ENCODE measurements at places on chromosomes 4 and X. TPM values are rescaled to one million over a fixed set of nuclear protein-coding genes. Genes with fewer than 3 reads are reported as not detected.

SPANXN3 gene
- total RNA-seq, result not detected

AFF2 gene
- 0.05 TPM for total RNA-seq

- DNase-seq, result peak; percentile 25
Measured at GRCh38 chr4:144399927-144400326, 246.0 kb upstream of the HHIP start.

DNA sequence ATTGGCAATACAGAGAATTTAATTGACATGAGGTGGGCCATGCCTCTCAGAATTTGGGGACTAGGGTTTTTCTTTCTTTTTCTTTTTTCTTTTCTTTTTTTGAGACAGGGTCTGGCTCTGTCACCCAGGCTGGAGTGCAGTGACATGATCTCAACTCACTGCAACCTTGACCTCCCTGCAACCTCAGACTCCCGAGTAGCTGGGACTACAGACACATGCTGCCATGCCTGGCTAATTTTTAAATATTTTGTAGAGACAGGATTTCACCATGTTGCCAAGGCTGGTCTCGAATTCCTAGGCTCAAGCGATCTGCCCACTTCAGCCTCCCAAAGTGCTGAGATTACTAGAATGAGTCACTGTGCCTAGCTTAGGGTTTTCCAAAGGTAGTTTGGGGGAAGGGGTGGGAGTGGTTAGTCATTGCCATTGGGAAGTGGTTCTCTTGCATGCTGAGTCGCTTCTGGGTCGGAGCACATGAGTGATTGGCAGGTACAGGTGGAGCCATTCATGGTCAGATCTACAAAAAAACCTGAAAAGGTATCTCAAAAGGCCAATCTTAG lies 54.5 kb downstream of the MID2 start:
- DNase-seq, result no peak

DNA sequence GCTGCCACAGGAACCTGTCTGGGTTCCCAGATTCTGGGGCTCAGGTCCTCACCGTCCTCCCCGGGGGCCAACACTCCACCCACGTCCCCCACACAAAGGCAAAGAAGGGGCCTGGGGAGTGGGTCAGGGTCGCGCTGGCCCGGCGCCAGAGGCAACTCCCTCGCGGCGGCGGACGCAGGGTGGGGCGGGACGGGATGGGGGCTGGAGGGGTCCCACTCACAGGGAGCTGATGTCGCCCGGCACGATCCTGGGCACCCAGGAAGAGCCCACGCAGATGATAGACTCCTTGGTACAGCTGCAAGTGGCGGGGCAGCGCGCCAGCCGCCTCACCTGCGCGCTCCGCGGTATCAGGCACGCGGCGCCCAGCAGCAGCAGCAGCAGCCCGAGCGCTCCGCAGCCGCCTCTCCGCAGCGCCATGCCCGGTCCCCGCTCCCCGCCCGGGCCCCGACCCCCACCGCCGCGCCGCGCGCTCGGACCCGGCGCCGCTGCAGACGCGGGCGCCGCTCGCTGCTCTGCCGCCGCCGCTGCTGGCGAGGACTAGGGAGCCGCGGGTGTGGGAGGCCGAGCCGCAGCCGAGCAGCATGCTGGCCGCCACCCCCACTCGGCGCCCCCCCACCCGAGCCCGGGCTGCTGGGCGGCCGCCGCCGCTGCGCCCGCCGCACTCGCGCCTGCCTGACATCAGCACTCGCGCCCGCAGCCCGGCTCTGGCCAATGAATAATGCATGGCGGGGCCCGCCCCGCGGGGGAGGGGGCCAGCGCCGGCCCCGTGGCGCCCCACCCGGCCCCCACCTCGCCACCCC lies at the start of gene LGI2:
LGI2 (minus strand) TSS at position 670 of the 800 bp plus-strand sequence; CDS start at position 417, 253 bp downstream.
- no peak for DNase-seq

DNA sequence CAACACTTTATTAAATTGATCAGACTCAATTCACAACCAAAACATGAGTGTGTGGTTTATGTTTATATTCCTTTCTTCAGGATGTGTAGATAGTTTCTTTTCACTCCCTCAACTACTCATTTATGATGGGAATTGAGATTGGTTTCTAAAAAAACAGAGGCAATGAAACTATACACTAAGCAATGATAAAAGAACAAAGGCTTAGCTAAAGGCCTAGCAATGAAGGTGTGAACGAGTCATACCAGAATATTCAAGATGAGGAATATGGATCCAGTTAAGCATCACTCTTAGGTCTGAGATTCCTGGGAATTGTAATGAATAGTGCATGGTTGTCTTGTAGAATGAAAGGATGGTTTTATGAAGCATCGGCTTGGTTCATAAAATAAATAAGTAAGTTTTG lies 17.5 kb upstream of the RASL11B start:
- DNase-seq, result no peak

DNA sequence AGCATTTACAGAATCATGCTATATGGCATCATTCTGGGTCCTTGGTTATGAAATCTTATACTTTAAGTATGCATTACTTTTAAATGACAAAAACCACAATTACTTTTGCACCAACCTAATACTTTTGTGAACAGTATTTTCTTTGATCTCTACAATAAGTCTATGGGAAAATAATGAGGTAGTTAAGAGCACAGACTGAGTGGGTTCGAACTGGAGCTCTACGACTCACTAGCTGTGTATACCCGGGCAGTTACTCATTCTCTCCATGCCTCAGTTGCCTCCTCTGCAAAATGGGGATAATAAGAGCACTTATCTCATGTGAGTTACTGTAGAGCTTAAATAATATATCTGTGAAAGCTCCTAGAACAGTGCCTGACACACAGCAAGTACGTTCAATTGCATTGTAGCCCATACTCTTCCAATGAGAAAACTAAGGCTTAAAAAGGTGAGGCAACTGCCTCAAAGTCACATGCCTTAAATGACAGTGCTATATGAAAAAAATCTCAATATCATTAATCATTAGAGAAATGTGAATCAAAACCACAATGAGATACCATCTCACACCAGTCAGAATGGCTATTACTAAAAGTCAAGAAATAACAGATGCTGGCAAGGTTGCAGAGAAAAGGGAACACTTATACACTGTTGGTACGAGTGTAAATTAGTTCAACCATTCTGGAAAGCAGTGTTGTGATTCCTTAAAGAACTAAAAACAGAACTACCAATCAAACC lies 151.5 kb downstream of the CHIC2 start:
- DNase-seq, result no peak

GRCh38 chr4:105923497-105924238 lies 28.4 kb downstream of the NPNT start:
- peak; percentile 4 for DNase-seq

DNA sequence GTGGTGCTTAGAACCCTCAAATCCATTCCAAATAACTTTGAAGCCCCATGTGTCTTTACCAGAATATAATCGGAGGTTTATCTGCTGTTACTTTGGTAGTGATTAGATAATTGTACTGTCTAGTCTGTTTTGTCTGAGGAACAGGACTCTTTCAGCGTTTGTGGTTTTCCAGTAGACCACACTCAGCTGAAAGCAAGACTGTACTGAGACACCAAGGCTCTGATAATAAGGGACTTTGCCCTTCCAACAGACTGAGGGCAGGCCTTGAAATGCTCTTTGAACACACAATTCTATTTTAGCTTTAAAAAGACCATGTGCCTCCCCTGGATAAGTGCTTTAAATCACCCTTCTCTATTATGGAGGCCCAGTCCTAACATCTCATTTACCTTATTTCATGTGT lies 76.1 kb downstream of the KLHL8 start:
- DNase-seq, result no peak

- no peak for DNase-seq
Measured at GRCh38 chr4:4477796-4478195, 64.1 kb downstream of the STX18 start.

DNA sequence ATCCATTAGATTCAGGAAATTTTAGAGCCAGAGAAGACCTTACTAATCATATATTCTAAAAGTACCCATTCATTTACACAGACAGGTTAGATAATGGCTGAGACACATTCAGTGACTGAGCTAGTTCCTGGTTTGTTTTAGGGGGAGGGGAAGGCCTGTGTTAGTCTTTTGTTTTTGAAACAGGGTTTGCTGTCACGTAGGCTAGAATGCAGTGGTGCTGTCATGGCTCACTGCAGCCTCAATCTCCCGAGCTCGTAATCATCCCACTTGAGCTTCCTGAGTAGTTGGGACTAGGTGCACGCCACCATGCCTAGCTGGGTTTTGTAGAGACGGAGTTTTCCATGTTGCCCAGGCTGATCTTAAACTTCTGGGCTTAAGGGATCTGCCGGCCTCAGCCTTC lies 10.1 kb downstream of the RBPJ start:
- DNase-seq, result no peak

- no peak for DNase-seq
Measured at GRCh38 chr4:38674258-38675144, 10.5 kb downstream of the KLF3 start.

- DNase-seq, result no peak
Measured at GRCh38 chr4:15853345-15853744, 75.2 kb downstream of the CD38 start.

SPANXN4 gene
- 2.5 TPM for total RNA-seq

DNA sequence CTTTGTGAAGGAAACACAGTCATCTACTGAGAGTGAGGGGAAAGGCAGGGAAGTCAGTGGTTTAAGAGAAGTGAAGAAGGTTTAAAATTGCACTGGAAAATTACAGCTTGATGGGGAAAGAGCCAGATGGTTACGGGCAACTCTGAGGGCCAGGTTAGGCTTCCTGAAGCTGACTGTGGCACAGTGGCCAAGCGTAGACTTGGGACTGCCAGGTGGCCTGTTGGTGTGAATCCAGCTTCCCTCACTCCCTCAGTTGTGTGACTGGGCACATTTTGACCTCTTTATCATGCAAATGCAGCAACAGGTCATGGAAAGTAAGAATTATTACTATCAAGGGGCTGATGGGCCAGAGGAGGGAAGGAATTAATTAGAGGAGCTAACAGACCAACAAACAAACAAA lies 390.1 kb downstream of the UNC5C start:
- no peak for DNase-seq

DNA sequence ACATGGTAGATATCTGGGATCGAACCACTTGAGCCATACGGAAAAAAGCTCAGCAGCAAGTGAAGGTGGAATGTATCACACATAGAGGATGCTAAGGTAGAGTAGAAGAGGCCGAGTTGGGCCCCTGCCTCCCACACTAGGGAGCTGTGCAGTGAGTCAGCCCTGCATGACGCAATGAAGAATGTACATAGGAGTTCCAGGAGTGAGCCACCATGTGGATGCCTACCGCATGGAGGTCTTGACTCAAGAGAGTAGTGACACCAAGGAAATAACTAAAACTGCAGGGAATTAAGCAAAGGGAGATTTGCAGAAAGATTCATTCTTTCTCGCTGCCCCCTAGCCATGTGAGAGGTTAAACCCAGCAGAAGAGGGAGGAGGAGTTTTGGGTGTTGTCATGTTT lies 389.6 kb upstream of the IGFBP7 start:
- peak; percentile 44 for DNase-seq

PABPC1L2A gene
- total RNA-seq, result not detected

All from SK-MEL-5 (cell line).